ENCODE measurements at places on chromosomes 16 and 17. TPM values are rescaled to one million over a fixed set of nuclear protein-coding genes. Genes with fewer than 3 reads are reported as not detected.

DNA sequence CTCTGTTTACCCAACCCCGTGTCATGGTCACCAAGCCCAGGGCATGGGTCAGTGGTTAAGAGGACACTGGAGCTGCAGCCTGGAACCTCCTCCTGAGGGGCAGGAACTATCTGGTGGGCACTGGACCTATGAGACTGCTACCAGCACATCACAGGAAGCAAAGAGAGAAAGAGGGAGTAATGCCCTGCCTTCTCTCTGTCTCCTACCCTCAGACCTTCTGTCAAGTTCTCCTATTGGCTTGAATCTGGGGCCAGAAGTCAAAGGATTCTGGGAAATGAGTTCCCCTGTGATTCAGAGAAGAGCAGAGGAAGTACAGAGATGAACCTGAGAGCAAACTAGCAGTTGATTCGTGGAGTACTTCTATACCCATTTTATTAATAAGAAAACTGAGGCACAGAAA lies 123.0 kb upstream of the GNAO1 start:
- no peak for DNase-seq

DNA sequence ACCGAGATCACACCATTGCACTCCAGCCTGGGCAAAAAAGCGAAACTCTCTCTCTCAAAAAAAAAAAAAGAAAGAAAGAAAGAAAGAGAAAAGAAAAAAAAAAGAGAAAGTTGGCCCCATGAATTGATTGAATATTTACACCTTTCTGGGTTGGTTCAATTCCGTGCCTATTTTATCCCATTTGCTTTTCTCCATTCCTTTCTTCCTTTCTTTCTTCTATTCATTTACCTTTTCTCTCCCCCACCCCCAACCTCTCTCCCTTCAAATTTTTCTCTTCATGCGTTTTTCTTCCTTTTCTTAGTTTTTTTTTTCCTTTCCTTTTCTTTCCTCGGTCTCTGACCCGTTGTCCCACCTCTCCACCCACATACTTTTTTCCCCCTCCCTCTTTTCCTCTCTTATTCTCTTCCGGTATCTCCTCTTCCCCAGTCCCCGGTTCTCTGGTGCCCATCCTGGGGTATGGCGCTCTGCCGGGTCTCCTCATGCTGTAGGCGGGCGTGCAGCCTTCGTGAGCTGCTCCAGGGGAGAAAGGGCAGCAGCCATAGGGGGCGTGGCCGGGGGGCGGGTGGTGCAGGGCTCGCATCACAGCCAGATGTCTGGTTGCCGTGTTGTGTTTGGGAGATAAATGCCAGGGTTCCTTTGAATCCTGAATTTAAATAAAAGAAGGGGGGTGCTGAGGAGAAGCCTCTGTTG lies 5.3 kb upstream of the COL1A1 start:
- DNase-seq: no peak

DNA sequence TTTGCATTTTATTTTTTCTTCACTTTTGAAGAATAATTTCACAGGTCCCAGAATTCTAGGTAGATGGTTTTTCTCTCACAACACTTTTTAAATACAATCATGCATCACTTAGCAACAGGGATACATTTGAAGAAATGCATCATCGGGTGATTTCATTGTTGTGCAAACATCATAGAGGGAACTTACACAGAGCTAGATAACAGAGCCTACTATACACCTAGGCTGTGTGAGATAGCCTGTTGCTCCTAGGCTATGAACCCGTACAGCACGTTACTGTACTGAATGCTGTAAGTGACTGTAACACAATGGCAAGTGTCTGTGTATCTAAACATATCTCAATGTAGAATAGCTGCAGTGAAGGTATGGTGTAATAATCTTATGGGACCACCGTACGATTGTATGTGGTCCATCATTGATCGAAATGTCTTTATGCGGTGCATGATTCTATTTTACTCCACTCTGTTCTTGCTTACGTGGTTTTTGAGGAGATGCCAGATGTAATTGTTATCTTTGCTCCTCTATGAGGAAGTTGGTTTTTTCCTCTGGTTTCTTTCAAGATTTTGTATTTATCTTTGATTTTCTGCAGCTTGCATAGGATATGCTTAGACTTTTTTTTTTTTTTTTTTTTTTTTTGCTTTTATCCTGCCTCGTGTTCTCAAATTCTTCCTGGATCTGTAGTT lies 35.5 kb upstream of the TMEM92 start:
- no peak for DNase-seq

DNA sequence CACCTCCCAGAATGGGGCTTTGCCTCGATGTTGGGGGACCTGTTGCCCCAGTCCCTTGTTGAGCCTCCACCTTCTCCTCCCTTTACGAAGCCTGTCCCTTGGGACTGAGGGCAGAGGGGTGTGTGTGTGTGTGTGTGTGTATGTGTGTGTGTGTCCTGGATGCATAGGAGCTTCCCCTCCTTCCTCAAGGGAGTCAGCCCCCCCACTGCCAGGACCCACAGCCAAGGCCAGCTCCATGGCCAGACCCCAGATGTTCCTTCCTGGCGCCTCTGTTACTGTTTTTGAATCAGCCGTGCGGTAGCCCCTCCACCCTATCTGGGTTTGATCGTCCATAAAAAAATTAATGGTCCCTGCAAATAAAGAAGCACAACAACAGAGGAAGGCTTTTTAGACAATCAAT lies 17.7 kb upstream of the DOK4 start:
- no peak for DNase-seq

GRCh38 chr17:32349503-32349853 lies 479 bp upstream of the ZNF207 start:
- DNase-seq: no peak

GRCh38 chr16:47780213-47780875 lies 319.2 kb downstream of the PHKB start:
- no peak for DNase-seq

GRCh38 chr16:8867932-8868415 lies 832 bp downstream of the CARHSP1 start:
- DNase-seq: no peak

DNA sequence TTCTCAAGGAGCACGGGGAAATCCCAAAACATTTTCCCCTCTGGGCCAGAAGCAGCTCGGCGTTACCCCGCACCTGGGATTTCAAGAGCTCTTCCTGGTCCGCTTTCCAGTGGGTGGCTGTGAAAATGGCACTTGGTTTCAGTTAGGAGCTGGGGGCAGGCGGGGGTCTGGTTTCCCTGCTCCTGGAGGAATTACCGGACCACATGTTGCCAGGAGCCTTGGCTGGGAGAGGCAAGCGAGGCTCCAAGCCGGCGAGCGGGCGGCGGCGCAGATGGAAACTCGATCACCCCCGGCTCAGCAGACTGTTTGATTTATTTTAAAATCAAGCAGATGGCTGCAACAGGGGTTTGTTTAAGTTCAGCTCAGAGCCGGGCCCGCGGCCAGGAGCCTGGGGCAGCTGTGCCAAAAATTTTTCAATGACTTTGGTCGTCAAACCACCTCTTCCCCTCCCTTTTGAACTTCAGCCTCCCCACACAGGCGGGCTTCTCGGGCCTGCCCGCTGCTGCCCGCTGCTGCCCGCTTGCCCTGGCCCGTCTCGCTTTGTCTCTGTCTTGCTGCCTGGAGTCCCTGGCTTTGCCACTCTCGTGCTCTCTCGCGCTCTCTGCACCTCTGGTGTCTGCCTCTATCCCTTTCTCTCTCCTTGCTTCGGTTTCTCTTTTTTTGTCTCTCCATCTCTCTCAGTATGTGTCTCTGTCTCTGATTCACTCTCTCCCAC lies 108.0 kb upstream of the CIBAR2 start:
- no peak for DNase-seq

GRCh38 chr16:24851700-24852099 lies 5.9 kb downstream of the SLC5A11 start:
- DNase-seq: no peak

GRCh38 chr17:19533718-19534561 lies at the start of gene SLC47A1:
Gene SLC47A1 (plus strand): TSS chr17:19533854. CDS start chr17:19533940, 86 bp downstream.
- no peak for DNase-seq

DNA sequence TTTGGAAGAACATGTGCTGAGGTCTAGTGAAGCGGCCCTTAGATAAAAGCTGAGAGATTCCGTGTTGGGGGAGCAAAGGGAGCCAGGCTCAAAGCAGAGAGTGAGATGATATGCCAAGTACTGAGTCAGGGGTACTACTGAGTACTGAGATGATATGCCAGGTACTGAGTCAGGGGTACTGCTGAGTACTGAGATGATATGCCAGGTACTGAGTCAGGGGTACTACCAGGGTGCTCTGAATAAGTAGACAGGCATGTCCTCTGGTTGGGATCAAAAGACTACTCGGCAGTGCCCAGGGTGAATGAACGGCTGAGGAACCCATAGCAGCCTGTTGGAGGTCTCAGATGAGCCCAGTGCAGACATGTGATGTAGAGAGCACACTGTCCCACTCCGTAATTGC lies 239.0 kb downstream of the SOX9 start:
- DNase-seq: no peak

DNA sequence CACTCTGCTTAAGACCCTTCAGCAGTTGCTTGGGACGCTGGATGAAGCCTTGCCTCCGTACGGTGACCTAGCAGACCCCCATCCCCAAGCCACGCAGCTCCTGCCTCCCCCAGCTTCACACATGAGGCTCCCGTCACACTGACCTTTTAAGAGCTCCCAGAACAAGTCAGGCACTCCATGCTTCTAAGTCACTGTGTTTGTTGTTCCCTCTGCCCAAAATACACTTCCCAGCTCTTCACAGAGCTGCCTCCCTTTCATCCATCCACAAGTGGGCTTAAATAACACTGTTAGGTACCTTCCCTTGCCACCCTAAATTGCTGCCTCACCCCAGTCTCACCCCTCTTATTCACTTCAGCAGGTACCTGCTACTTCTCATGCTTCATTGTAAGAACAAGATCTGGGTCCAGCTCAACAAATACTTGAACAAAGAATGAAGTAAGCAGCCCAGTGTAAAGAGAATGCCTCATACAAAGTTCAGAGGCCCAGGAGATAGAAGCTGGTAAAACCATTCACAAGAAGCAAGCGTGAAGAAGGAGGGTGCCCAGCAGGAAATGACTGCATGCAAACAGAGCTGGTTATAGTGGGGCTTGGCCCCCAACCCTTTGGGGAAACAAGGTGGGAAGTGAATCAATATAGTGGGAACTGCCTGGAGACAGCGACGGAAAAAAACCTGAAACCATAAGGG lies 5.8 kb downstream of the ZC3H7A start:
- DNase-seq: no peak

GRCh38 chr16:59356709-59357108 lies 622.6 kb upstream of the GOT2 start:
- no peak for DNase-seq

DNA sequence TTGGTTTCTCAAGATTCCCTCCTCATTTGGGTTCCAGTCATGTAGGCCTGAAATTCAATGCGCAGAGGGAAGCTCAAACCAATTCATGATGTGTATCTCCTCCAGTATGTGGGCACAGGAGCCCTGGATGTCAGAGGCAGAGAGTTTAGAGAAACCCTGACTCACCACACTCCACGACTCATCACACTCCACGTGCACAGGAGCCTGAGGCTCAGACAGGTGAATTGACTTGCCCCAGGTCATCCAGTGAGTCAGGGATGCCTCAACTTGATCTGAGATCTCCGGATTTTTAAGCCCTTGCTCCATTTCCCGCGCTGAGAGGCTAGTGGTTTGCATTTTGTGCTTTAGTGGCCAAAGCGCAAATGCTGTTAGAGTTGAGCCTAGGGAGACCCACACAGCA lies 183.9 kb downstream of the HAPSTR1 start:
- DNase-seq: no peak

DNA sequence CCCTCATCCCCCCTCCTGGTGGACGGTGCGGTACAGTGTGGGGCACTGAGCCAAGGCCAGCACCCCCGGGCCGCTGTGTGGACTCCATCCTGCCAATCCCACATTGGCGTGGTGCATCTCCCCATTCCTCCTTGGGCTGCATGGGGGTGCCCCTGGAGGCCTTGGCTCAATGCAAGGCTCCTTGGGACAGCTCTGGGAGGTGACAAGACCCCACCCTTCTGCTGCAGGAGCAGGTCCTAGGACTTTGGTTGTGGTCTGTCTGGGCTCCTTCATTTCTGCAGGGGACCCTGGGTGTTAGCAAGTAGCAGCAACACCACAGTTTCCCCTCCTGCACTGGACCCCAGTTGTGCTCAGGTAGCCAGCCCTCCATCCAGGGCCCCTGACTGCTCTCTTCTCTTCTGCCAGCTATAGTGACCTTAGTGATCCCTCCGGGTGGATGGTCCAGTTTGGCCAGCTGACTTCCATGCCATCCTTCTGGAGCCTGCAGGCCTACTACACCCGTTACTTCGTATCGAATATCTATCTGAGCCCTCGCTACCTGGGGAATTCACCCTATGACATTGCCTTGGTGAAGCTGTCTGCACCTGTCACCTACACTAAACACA lies 1.3 kb downstream of the PRSS21 start:
- DNase-seq: no peak

DNA sequence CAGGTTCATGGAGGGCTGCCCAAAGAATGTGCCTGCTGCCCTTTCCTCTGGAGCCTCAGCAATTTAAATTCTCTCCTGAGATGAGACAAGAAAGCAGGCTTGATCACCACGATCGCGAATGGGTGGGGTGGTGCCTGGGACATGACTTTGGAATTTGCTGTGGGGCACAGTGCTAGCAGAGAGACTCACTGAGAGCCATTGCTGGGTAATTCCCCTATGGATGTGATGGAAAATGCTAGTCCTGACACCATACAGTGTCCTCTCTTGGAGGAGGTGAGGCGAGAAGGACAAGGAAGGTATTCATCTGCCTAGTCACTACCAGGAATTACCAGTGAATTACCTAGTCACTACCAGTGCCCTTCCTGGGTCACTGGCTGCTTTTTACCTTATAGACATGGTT lies 15.5 kb downstream of the FAM20A start:
- no peak for DNase-seq

GRCh38 chr16:15781650-15782049 lies 75.2 kb downstream of the MYH11 start:
- no peak for DNase-seq

- no peak for DNase-seq
Observed at GRCh38 chr16:85051067-85051581, 23.5 kb downstream of the KIAA0513 start.

GRCh38 chr16:76900285-76901263 lies 290.4 kb upstream of the MON1B start:
- no peak for DNase-seq

DNA sequence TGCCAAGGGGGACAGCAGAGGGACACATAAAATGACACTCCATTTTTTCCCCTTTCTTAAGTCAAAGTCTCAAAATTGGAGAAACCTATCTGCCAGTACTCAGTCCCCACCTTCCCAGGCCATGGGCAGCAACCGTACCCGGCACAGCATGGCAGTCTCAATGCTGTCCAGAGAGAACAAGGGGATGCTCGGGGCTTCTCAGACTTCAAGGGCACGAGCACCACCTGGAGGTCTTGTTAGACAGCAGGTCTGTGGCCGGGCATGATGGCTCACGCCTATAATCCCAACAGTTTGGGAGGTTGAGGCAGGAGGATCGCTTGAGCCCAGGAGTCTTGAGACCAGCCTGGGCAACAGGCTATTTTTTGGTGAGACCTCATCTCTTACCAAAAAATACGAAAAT lies 3.2 kb downstream of the DNAH17 start:
- no peak for DNase-seq

GRCh38 chr17:13753154-13753553 lies 151.4 kb upstream of the HS3ST3A1 start:
- DNase-seq: no peak

The JUP gene
- 31.0 TPM for polyA plus RNA-seq

The CACNG1 gene
- polyA plus RNA-seq: 267 TPM

The KCNH6 gene
- not detected for polyA plus RNA-seq

The APOBR gene
- 0.67 TPM for polyA plus RNA-seq

The TEKT5 gene
- polyA plus RNA-seq: 0.20 TPM

The ITGAL gene
- 2.5 TPM for polyA plus RNA-seq

The OR1A1 gene
- not detected for polyA plus RNA-seq

The CES4A gene
- 3.4 TPM for polyA plus RNA-seq

The MKS1 gene
- polyA plus RNA-seq: 15.1 TPM

The ITGA3 gene
- polyA plus RNA-seq: 29.0 TPM

The ZCCHC14 gene
- 17.6 TPM for polyA plus RNA-seq

The NPIPB8 gene
- not detected for polyA plus RNA-seq

The ARL4D gene
- 8.5 TPM for polyA plus RNA-seq

The AANAT gene
- 0.37 TPM for polyA plus RNA-seq
